SW480 (cell line): ENCODE measurements at places on chromosomes 16 and 17.
A peak's percentile ranks its signal among the peaks of the same experiment; 100 is the strongest.

- DNase-seq = peak; percentile 58
Observed at GRCh38 chr16:86387468-86388440, 122.6 kb upstream of the FOXF1 start.

GRCh38 chr17:75114552-75115314 is 5.0 kb downstream of the ARMC7 start:
- no peak for DNase-seq

DNA sequence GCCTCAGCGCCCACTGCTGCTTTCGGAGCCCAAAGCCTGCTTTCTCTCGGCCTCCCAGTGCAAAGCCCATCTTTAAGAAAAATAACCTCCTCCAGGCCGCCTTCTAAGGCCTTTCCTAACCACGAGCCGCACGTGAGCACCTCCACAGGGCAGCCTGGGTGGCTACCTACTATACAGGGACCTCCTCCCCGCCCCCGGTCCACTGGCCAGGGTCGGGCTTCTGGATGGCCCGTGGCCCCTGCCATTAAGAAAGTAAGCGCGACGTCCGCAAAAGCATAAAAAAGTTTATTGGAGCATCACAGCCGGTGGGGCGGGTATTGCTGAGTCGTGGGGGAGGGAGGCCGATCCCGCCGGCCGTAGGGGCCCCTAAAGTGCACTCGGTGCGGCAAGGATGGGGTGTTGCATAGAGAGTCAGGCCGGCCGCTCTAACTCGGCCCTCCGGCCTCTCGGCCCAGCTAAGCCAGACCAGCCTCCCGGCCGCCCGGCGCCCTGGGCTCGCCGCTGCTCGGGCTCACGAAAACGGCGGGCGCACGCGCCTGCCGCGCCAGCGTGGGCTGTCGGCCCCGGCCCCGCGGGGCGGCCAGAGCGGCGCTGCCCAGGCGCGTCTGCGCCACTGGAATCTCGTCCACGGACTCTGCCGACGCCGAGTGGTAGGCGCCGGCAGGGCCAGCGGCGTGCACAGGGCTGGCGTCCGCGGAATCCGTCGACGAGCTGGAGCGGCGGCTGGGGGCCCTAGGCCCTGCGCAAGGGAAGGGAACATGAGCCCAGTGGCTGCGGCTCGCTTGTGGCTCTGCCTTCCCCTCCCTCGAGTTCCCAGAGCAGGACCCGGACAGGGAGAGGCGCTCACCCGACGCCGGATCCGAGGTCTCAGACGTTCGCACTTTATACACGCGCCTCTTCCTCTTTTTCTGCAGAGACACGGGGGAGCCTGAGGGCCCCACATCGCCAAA is 1.1 kb upstream of the TPPP3 start:
- DNase-seq = no peak

GRCh38 chr17:44308865-44309264 is 464 bp downstream of the RUNDC3A start:
- peak; percentile 17 for DNase-seq

DNA sequence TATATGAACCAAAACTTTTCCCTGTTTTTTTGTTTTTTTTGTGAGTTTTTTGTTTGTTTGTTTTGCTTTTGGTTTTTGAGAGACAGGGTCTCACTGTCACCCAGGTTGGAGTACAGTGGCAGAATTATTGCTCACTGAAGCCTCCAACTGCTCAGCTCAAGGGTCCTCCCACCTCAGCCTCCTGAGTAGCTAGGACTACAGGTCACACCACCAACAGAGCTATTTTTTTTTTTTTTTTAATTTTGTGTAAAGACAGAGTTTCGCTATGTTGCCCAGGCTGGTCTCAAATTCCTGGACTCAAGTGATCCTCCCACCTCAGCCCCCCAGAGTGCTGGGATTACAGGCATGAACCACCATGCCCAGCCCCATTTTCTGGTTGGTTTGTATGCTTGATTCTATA is 28.6 kb downstream of the CMTM4 start:
- DNase-seq = no peak
